ENCODE measurements at places on chromosomes 16 and 17.
A peak's percentile ranks its signal among the peaks of the same experiment; 100 is the strongest.

- DNase-seq = no peak
Observed at GRCh38 chr16:14405611-14406537, 224.2 kb downstream of the PARN start.

- no peak for DNase-seq
Observed at GRCh38 chr16:60363566-60363965, 1629.5 kb upstream of the GOT2 start.

DNA sequence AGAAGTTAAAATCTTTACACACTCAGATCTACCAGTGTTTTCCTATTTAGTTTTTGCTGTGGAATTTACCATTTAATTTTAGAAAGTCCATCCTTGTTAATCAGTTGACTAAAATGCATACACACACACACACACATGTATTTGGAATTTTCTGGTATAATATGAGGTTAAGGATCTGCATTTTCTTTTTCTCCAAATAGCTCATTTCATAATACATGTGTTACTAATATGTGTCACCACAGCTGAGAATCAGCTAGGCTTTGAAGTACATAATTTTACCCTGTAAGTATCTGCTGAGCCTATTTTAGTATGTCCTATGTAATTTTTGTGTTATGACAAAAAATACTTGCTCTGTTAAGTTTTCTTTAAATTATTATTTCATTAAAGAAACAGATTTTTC, 143.2 kb downstream of the PHKB start:
- DNase-seq = no peak

- DNase-seq = no peak
Observed at GRCh38 chr17:35934760-35935159, 4.2 kb upstream of the RDM1 start.

DNA sequence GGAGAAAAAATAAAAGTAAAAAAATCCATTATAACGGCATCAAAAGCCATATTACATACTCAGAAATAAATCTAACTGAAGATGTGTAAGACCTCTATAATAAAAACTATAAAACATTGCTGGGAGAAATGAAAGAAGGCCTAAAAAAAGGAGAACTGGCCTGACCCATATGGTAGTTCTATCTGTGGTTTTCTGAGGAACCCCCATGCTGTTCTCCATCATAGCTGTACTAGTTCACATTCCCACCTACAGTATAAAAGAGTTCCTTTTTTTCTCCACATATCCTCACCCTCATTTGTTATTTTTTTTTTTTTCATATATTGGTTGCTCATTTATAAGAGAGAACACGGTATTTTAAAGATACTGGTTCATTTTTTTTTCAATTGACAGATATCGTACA, 191.8 kb downstream of the STX8 start:
- DNase-seq = no peak

- no peak for DNase-seq
Observed at GRCh38 chr17:38898291-38898679, 27.1 kb upstream of the LASP1NB start.

- DNase-seq = no peak
Observed at GRCh38 chr17:50477976-50478375, 684 bp upstream of the RSAD1 start.

- no peak for DNase-seq
Observed at GRCh38 chr17:47733674-47734410, 806 bp downstream of the TBX21 start.

DNA sequence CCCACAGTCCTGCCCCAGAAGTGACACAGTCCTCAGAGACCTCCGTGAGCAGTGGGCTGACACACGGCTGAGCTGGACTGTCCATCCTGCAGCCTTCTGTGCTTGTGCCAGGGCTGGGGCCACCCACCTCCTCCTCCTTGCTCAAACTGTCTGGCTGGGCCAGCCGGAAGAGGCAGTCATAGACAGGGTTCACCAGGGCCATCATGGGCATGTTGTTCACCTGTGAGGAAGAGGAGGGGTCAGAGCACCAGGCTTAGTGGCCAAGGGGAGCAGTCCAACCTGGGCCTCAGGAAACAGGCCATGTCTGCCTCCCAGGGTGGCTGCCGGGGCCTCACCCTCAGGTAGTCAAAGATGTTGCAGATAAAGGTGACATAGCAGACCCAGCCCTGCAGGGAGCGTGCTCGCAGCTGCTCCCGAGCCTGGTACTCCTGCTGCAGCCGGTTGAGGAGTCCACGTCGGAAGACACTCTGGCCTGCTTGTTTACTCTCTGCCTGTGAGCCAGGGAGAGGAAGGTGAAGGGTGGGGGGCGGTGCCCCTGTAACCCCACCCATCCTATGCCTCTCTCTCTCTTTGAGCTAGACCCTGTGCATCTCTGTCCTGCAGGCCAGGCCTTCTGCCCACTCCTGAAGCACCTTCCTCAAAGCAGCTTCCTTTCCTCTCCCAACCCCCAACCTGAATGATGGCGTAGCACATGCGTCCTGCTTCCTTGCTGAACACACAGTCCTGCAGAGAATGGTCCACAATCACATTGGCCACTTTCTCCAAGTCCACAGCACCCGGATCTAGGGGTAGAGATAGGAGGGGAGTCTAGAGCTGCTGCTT, 3.4 kb downstream of the MIF4GD start:
- DNase-seq = no peak

DNA sequence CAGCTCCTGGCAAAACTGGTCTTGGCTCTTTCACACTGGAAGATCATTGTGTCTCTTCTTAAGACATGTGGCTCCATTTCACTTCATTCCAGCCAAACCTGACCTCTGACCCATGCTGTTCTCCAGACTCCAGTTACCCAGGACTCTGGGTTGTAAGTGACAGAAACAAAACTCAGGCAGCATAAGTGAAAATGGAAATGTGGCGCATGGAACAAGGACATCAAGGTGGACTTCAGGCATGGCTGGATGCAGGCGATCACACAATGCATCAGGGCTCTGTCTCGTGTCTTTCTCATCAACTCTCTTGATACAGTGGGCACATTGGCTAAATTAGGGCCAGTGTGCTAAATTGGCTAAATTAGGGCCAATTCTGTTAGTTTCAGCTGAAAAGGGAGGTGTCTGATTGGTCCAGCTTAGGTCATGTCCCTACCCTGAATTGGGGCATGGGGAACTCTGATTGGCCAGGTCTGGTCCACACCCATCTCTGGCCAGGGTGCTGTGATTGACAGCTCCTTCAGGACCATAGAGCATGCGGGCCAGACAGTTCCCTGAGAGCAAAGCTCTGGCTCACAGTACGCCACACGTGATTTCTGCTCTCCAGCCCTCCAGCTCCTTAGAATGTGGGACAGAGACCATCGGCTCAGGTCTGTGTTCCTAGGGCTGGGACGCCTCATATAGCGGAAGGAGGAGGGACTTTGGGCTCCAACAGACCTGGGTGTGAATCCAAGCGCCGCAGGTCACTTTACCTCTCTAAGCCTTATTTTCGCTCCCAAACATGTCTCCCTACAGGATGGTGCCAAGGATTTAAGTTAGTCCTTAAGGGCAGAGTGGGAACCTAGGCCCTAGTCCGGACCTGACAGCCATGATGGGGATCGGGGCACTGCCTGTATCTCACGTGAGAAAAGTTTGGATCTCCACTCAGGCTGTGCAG, 17.5 kb downstream of the SOCS1 start:
- no peak for DNase-seq

DNA sequence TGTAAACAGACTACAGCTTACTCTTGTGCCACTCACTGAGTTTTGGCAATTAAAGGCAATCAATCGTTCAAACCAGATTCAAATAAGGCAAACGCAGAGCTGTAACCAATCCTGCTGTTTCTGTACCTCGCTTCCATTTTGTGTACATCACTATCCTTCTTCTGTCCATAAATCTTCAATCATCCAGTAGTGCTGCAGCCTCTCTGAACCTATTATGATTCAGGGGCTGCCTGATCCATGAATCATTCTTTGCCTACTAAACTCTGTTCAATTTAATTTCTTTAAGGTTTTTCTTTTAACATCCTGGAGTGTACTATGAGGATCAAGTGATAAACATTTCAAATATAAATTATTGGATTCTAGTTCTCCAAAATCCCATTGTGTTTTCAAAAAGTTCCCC, 93.9 kb downstream of the CEP112 start:
- no peak for DNase-seq

GRCh38 chr17:80080081-80080480, 21.3 kb upstream of the GAA start:
- DNase-seq = no peak

DNA sequence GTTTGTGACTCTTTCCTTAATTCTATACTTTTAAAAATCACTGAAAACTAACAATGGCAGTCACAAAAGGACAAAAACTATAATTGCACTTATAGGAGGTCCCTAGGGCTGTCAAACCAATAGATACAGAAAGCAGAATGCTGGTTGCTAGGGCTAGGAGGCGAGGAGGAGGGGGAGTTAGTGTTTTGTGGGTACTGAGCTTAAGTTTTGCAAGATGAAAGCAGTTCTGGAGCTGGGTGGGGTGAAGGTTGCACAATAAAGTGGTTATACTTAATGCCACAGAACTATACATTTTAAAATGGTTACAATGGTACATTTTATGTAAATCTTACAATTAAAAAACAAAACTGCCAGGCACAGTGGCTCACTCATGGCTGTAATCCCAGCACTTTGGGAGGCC, 27.3 kb downstream of the NUBP1 start:
- no peak for DNase-seq

- DNase-seq = no peak
Observed at GRCh38 chr16:10979717-10980601, 35.6 kb downstream of the CLEC16A start.

DNA sequence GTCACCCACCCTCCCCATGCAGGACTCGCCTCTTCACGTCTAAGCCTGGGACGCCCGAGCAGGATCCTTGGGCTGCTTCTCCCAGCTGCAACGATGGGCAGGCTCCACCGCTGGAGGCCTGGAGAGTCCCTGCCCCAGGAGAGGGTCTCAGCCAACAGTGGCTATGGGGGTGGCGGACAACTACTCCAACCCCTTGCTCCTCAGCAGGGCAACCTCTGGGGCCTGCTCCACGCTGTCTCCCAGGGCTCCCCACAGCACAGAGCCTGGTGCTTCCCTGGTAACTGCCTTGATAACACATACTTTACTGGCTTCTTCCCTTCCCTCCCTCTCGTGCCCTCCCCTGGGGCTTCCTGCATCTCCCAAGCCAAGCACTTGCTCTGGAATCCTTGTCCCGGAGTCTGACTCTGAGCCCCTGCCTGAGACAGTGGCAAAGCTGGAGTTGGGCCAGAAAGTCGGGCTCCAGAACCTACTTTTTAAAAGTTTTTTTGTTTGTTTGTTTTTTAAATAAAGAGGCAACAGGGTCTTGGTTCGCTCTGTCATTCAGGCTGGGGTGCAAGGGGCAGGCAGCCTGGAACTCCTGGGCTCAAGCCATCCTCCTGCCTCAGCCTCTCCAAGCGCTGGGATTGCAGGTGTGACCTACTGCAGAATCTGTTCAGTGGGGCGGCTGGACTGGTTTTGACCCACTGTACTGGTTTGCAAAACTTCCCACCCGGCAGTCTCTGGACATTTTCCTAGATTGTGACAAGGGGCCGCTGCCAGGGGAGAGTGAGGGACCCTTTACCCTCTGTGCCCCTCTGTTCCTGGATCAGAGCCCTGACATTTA, 99.4 kb downstream of the TNFRSF13B start:
- no peak for DNase-seq

DNA sequence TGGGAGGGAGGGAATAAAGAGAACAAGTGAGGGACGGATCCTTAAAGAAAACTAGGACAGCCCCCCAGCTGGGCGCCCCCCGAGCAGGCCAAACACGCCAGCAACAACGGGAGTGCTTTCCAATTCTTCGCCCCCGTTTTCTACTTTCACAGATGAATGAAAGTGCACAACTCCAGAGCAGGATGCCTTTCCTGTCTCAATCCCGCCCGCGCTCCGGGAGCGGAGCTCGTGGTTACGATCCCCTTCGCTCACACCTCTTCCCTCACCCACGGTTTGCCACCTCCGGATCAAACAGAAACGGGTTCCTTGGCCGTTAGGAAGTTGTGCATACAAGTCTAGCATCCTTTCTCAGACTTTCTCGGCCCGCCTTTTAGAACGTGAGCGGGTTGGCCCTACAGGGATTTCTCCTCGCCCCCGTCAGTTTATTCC, 680 bp downstream of the SKA2 start:
- DNase-seq = peak; percentile 8

DNA sequence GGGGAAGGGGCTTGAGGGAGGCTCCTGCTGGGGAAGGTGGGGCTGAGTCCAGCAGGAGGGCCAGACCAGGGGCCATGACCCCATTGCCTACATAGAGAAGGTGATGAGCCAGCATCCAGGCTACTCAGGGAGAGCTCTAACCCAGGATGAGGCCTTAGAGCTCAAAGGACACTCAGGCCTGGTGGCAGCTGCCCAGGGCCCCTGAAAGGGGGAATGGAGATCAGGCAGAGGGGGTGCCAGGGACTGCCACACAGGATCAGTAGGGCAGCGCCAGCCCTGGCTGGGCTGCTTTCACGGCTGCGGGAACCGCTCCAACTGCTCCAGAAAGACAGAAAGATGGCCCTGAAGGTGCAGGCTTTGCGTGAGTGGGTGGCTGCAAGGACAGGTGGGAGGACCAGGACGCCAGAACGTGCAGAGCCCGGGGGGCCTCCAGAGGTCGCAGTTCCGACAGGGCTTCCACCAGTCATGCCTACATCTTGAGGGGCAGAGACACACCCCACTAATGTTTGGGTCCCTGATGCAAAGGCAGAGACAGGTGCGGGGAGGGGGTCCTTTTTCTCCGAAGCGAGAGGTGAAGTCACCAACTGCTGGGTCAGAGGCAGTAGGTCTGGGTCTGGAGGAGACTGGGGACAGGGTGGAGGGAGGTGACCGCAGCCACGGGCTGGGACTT, 882 bp upstream of the ATP6V0C start:
- DNase-seq = no peak

Measured in T follicular helper cell (primary cell).